ENCODE measurements at places on chromosomes 2 and 18.
A peak's percentile ranks its signal among the peaks of the same experiment; 100 is the strongest.

- no peak for DNase-seq
Observed at GRCh38 chr2:29065068-29065811, 9.1 kb downstream of the PCARE start.

GRCh38 chr2:47336259-47337238 lies 66.4 kb upstream of the MSH2 start:
- DNase-seq: no peak

DNA sequence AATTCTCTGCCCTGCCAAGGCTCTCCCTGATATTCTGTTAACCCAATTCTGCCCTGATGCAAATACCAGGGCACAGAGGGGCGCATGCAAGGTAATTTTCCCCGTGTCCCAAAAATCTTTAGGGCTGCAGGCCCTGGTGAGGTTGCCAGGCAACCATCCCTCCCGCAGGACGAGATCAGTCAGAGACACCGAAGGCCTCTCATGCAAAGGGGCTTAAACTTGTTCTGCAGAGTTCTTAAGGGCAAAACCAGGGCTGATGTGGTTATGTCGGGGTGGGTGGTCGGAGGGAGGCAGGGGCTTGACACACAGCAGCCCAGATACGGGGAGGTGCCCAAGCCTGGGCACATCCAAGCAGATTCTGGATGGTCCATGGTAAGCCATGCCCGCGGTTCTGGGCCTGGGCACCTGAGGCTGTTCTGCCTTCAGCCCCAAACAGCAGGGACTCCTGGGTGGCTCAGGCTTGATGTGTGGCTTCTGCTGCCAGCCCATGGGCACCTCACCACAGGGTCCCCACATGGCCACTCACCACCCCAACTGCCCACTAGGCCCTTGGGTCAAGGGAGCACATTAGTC lies 27.2 kb downstream of the STEAP3 start:
- no peak for DNase-seq

DNA sequence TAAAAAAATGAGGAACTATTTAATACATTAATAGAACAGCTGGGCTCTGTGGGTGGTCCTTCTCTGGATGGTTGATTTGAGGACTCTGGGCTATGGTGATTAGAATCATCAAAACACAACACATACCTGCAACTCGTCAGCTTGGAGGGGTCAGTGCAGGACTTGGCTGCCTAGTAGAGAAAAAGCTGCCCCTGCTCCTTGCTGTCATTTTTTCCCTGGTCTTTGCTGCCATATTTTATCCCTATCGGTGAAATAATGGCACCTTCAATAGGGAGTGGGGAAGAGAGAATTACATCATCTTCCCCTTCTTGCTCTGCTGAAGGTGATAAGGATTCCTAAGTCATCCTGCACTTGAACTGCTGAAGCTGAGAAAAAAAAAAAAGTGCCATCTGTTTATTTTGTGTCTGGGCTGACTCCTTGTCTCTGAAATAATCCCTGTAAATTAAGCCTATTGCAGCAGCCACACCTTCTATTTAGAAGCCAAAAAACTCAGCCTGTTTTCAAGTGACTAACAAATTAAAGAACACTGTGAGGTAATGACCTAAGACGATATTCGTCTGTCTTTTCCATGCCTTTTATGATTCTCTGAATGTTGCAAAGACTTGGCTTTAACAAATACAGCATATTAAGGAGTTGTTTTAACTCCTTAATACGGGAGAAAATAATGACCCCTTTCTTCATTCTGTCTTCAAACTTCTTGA lies 89.3 kb downstream of the ACVR1 start:
- DNase-seq: no peak

DNA sequence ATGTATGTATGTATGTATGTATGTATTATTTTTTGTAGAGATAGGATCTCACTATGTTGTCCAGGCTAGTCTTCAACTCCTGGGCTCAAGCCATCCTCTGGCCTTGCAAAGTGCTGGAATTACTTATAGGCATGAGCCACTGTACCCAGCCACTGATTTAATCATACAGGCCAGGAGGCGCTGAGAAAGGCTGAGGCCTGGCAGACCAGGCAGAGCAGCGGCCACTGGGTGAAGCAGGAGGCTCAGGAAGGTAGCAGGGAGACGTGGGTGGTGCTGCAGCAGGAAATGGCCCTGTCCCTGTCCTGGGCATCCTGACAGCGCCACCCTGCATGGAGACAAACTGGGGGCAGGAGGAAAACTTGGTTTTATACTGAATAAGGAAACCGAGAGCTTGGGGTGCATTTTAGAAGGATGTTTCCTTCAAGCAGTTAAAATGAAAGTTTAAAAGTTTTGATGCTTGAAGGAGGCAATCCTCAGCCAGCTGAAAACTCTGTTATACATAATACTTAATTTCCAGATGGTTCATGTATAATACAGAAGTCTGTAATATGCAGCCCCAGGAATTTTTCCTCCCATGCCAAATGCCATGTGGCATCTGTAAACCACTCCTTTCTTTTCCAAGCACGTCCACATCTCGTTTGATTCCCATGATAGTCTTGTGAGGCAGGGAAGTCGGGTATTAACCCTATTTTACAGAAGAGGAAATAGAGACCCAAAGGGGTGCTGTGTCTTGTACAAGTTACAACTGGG lies 182.4 kb downstream of the CELF4 start:
- DNase-seq: no peak

GRCh38 chr18:68763083-68763482 lies 34.8 kb upstream of the CCDC102B start:
- DNase-seq: peak; percentile 11

DNA sequence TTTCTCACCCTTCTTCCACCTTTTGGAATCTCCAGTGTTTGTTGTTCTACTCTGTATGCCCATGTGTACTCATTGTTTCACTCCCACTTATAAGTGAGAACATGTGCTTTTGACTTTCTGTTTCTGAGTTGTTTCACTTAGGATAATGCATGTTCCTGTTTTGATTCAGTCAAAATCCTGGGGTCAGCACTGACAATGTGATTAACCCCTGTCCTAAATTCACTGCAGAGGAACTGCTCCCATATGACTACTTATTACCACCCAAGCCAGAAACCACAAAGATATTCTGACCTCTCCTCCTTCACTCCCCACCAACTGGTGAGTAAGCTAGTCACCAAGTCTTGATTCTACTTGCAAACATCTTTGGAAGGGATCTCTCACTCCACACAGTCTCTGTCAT lies 251.4 kb upstream of the TCF4 start:
- peak; percentile 75 for DNase-seq

DNA sequence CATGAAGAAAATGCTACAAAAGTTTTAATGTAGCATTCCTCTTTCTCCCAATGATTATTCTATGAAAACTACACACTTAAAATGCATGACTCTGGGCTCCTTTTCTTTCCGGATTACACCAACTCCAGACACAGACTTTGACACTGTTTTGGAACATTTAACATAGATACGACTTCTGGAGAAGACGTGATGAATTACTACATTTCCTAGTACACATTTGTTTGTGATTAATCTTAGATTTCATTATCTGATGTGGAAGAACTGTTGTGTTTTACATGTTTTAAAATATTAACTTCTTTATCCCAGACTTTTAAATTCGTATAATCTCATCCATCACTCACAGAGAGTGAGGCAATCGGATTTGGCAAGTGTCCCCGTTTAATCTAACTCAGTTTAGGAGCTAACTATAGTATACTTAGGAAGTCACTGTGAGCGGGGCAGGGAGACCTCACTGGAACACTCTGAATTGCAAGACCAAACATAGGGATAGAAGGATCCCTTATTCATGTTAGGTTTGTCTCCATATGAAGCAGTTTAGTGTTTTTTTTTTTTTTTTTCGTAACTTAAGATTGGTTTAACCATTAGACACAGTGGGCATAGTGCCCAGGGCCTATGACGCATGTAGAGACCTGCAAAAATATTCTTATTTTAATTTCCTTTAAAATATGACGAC lies 66.7 kb downstream of the PDE1A start:
- DNase-seq: peak; percentile 77

DNA sequence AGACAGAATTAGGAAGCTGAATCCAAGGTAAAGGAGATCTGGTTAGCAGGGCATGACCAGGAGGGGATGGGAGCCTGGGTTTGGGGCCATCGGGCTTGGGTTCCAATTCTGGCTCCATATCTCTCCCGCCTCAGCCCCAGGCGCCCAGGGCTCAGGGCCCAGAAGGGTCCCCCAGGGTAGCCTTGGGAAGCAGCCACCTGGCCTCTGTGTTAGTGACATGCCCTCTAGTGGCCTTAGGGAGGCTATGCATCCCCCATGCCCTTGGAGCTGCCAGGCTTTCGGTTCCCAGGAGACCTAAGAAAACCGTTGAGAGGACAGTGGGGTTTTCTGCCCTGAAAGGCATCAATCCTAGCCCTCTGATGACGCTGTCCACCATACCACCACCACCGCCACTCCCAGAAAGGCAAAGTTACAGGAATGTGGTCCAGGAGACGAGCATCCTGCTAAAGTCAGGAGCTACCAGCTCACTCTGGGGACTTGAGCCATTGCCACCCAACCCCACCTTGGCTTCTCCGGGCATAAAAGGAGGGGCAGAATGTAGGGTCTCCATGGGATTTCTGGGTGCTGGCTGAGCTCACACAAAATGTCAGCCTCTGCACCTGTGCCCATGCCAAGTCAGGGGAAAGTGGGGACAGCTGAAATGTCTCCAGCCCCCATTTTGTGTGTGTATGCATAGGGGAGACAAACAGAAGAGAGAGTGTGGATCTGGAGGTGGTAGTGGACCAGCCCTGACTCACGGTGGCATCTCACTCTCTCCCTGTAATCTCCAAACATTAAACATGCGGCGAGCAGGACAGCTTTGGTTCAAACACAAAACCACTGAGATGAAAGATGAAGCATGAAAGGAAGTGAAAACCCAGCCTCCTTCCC lies 56.5 kb downstream of the EMX1 start:
- DNase-seq: peak; percentile 41

- DNase-seq: no peak
Observed at GRCh38 chr18:74683573-74683972, 85.9 kb downstream of the ZNF407 start.

- DNase-seq: peak; percentile 37
Observed at GRCh38 chr2:218618102-218618860, 10.6 kb downstream of the PLCD4 start.

GRCh38 chr2:240573516-240574385 lies 5.5 kb downstream of the RNPEPL1 start:
- DNase-seq: no peak

DNA sequence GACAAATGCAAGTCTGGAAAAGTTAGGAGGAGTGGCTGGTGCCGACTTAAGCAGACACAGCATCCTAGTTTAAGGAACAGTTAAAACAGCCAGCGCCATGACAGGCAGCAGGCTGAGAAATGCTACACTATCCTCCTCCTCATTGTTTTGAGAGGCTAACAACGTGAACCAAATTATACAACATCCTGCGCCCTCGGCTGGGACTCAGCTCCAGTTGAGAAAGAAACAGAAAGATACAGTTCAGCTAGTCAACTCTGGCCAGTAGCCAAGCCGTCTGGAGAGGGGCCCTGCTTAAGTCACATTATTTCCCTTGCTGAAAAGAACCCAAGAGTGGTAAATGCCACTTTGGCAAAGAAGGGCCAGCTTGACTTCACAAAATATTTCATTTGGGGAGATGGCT lies 90.2 kb downstream of the BCL11A start:
- no peak for DNase-seq

DNA sequence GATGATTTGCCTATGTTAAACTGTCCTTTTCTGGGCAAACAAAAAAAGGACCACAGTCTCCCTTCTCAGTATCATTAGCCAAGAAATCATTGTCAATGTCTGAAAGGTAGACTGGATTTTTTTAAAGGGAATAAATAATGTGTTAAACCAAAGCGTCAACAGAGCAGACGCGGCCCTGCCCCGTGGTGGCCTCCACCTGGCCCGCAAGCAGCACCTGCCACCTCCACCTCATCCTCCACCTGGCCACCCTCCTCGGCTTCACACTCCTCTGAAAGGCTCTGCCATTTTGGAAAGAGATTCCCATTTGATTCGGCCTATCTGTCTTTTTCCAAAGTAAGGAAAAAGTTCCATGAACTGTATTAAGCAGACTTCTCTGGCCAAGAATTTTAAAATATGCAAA lies 67.9 kb upstream of the TMEM200C start:
- DNase-seq: no peak

DNA sequence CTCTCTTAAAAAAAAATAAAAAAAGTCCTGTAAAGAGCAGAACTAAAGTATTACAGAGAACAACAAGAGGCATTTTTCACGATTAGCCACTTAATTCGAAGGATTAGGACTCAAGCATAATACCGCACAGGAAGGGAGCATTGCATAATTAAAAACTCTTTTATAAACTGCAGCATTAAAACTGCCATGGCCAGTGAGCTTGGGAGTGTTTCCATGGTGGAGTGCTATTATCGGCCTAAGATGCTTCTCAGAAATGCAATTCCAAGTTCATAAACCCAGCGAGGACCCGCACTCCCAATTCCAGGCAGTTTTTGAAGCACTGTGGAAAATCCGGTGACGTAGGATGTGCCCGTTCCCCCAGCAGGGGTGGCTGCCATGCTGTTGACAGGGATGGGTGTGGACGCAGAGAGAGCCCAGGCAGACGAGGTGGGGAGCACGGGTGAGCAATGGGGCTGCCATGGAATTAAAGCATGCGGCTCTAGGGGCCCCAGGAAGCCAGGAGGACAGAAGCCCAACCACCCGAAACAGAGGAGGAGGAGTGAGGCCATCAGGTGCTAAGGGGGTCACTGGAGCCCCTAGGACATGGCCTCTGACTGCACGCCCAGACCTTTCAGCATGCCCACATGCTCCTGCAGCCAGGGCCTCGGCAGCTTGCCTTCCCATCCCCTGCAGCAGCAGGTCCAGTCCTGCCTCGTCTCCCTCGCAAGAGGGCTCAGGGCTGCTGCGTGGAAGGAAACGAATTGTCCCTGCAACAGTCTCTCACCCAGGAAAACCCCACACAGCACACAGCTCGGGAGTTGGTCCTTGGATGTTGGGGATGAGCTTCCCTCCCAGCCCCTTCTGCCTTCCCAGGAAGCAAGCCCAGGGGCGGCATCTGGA lies 233.4 kb downstream of the NDUFA10 start:
- DNase-seq: no peak

DNA sequence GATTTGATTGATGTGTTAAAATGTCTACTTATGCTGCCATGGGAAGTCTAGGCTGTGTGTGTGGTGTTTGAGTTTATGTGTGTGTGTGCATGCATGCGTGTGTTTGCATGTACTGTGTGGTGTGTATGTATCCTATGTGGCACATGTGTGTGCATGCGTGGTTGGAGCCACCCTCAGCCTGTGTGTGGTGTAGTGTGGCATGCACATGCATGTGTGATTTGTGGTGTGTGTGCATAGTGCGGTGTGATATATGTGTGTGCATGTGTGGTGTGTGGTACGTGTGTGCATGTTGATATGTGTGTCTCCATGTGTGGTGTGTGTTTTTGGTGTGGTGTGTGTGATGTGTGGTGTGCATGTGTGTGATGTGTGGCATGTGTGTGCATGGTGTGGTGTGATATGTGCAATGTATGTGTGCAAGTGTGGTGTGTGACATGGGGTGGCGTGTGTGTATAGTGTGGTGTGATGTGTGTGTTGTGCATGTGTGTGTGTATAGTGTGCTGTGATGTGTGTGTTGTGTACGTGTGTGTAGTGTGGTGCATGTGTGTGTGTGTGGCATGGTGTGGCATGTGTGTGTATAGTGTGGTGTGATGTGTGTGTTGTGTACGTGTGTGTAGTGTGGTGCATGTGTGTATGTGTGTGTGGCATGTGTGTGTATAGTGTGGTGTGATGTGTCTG lies 66.6 kb upstream of the HDAC4 start:
- DNase-seq: no peak

GRCh38 chr2:174633623-174633930 lies 36.0 kb upstream of the WIPF1 start:
- DNase-seq: peak; percentile 73

Measured in renal cortical epithelial cell (primary cell).